ENCODE measurements at places on chromosomes 3 and 15.

GRCh38 chr3:126469479-126469878 lies 6.2 kb downstream of the ZXDC start:
- no peak for DNase-seq

GRCh38 chr3:147369231-147369630 lies 37.1 kb downstream of the ZIC4 start:
- DNase-seq = no peak

DNA sequence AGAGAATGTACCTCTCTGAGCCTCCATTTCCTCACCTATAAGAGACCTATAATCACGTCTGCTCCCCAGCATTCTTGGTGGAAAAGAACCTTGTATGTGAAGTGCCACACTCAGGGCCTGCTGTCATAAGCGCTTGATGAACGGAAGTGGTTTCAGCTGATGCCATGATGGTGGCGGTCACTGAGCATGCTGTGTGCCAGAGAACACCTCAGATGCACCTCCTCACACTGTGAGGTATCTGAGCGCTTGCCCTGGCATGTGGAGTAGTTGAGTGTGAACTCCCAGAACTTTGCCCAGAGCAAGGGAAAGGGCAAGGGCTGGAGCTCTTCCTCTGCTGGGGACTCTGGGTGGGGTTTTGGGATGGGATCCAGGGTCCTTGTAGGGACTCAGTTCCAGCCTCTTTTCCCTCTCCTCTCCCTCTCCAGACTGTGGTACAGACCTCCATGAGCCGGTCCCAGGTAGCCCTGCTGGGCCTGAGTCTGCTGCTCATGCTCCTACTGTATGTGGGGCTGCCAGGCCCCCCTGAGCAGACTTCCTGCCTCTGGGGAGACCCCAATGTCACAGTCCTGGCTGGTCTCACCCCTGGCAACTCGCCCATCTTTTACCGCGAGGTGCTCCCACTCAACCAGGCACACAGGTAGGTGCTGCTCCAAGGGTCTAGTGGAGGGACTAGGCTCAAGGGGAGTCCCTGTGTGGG lies 2.7 kb downstream of the ABHD14A start:
- no peak for DNase-seq

- no peak for DNase-seq
Measured at GRCh38 chr3:50161320-50161719, 6.2 kb downstream of the SEMA3F start.

- DNase-seq = no peak
Measured at GRCh38 chr3:88369337-88369736, 219.6 kb downstream of the C3orf38 start.

DNA sequence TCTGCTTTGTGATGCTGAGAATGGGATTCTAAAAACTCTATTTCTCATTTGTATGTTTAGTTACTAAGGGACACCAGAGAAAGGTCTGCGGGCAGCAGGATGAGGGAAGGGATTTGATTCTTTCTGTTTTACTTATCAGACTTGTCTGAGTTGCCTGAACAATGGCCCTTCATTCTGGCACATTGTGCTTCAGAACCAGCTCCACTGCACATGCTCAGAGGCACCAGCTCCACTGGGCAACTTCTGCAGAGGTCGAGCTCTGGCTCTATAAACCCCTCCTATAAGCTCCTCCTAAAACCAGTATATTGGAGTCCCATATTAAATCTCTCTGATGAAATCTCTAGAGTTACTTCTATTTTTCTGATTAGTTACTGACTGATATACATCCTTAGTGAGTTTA lies 453.2 kb upstream of the CDIN1 start:
- no peak for DNase-seq

DNA sequence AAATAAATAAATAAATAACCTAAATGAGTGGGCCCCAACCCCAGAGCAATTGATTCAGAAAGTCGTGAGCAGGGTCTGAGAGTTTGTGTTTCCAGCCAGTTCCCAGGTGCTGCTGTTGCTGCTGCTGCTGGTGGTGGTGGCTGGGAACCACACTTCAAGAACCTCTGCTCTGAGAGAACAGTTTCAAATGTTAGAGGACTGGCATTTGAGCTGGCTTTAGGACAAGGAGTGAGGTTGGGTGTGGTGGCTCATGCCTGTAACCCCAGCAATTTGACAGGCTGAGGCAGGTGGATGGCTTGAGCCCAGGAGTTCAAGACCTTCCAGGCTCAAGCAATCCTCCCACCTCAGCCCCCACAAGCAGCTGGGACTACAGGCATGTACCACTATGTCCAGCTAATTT lies 123.1 kb upstream of the UBE2E1 start:
- no peak for DNase-seq

GRCh38 chr15:27639595-27639994 lies 459.5 kb downstream of the OCA2 start:
- no peak for DNase-seq

GRCh38 chr3:179603831-179604230 lies 607 bp downstream of the MRPL47 start:
- DNase-seq = no peak

DNA sequence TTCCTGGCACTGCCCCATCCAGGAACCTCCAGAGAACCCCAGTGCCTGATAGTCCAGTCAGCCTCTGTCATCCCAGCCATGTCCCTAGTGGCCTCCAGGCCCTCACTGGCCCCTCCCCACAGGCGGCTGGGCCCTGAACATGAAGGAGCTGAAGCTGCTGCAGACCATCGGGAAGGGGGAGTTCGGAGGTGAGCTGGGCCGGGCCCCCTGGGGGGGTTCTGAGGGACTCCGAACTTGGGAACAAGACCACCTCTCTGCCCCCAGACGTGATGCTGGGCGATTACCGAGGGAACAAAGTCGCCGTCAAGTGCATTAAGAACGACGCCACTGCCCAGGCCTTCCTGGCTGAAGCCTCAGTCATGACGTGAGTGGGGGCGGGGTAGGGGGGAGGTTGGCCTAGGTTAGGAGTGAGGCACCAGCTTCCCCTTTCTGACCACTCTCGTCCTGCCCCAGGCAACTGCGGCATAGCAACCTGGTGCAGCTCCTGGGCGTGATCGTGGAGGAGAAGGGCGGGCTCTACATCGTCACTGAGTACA lies 12.0 kb upstream of the LMAN1L start:
- no peak for DNase-seq

- no peak for DNase-seq
Measured at GRCh38 chr15:55349282-55349681, 30.3 kb downstream of the PIGB start.

DNA sequence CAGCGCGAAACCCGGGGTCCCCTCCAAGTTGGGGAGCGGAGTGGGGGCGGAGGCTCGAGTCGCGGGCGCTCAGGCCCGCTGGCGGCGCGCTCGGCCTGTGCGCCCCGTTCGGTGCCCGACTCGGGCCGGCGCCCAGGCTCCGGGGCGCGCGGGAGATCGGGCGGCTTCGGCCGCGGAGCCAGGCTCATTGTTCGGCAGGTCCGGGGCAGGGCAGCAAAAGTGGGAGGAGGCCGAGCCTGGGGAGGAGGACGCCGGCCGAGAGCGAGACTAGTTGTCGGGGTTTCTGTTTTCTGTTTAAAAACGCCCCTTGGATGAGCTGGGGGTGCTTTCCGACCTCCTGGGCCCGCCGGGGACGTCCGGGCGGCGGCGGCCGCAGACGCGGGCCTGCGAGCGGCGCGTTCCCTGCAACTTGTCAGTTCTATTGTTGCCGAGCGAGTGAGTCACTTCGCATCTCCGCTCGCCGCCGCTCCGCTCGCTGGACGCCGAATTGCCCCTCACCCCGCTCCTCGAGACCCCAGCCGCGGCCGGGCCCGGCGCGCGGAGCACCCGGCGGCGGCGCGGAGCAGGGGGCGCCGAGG lies 676 bp downstream of the TCF12 start:
- peak; percentile 27 for DNase-seq

- DNase-seq = no peak
Measured at GRCh38 chr15:65583701-65584100, 27.2 kb downstream of the INTS14 start.

DNA sequence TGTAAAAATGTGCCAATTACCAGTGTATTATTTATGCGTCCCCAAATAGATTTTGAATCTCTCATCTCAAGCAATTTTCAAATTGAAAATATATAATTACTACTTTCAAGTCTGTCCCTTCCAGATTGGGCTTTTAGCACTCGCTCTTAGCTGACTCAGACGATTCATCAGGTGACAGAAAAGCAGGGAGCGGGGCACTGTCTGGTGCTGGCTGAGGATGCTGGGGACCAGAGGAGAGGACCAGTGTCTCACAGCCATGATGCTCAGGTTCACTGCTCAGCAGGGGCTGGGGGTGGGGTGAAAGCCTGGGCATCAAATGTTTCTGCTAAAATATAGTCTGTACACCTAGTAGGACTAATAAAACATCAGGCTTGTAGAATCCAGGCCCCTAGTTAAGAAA lies 199.9 kb downstream of the GABRG3 start:
- no peak for DNase-seq

GRCh38 chr3:100561459-100562158 lies 47.8 kb upstream of the ADGRG7 start:
- DNase-seq = no peak

DNA sequence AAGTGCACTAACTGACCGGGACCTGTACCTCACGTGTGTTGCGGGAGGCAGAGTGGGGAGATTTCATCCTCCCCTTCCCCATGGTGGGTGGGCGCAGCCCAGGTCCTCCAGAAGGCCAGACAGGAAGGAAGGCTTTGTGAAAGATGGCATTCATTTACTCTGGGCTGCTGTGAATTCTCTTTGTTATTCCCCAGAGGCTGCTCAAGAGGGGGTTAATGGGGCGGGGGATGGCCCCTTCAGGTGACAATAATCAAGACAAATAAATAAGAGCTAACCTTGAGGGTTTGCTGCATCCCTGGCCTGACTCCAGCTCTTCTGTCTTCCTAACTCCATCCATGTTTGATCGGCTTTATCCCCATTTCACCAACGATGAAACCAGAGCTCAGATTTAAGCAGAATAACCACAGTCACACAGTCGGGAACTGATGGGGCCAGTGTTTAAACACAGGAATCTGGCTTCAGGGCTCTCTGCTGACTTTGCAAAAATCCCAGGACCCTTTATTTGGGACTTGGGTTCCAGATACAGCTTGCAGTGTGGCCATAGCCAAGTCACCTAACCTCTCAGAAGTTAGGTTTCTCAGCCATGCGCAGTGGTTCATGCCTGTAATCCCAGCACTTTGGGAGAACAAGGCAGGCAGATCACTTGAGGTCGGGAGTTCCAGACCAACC lies 16.5 kb downstream of the PIF1 start:
- no peak for DNase-seq

DNA sequence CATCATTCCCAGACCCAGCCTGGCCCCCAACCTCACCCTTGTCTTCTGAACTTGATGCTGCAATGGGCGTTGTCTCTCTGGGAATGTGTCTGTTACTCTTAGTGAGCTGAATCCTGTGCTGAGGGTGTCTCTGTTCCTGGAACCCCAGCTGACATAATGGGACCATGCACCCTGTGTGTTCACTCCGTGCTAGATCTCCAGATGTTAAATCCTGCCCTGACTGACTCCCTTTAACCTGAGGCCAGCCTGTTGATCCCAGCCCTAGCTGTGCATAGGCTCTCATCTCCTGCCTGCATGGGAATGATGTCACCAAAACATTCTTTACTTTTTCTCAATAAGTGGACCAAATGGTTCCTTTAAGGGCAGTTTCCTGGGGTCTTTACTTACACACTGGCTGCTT lies 48.0 kb upstream of the UMPS start:
- no peak for DNase-seq

- no peak for DNase-seq
Measured at GRCh38 chr3:187450431-187451190, 82.4 kb downstream of the RTP4 start.

GRCh38 chr15:68494573-68495110 lies 62.7 kb upstream of the ITGA11 start:
- no peak for DNase-seq

- DNase-seq = peak; percentile 51
Measured at GRCh38 chr3:14124223-14124614, 451 bp downstream of the CHCHD4 start.

DNA sequence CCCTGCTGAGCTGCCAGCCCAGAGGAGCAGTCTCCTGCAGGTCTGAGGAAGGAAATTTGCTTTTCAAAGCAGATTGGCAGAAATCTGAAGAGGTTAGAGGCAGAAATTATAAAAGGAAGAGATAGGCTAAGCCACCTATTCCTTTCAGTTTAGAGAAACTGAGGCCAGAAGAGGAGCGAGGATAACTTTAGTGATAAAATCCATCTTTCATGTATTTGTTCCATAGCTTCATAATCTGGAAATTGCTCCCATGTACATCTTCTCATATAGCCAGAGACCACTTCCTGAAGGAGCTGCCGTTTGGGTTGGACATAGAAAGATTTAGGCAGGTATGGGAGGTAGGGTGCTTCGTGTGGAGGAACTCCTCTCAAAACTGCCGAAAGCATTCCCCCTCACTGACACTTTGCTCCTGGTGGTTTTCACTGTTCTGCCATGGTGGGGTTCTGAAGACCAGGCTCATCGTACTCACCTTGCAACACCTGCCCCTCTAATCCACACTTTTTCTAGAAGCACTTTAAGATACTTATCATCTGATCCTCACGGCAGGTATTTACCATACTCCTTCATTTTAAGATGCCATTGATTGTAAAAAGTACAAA lies 670 bp upstream of the ACAP2 start:
- no peak for DNase-seq

DNA sequence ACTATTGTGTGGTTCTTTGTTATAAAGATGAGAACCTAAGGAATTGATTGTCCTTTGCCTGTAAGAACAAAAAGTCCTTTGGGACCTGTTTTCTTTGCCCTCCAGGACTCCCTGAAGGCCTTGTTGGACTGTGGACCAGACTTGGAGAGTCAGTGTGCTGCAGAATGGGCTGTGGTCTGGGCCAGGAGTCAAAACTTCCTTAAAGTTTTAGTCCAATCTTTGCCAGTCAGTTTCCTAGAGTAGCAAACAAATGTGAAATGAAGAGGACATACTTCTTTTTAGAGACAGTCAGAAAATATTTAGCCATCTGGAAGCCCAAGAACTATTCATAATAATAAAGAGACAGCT lies 45.4 kb downstream of the PDE8A start:
- DNase-seq = no peak

- no peak for DNase-seq
Measured at GRCh38 chr3:127781411-127782001, 40.8 kb downstream of the MGLL start.

DNA sequence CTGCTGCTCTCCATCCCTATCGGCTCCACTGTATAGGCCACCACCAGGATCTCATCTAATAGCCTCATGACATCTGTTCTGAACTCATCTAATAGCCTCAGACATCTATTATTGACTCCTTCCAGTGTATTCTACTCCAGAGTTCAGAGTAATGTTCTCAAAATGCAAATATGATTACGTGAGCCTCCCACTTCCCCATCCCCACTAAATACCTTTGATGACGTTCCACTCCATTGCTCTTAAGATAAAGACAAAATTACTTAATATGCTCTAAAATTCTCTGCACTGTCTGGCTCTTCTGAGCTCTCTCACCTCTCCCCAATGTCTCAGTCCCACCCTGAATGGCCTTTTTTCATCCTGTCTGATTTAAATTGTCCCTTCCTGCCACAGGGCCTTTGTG lies 94.7 kb downstream of the SAMMSON start:
- no peak for DNase-seq

- DNase-seq = no peak
Measured at GRCh38 chr3:191301782-191302411, 27.3 kb upstream of the CCDC50 start.

- no peak for DNase-seq
Measured at GRCh38 chr3:41202075-41202833, 2.9 kb downstream of the CTNNB1 start.

- DNase-seq = no peak
Measured at GRCh38 chr3:72042397-72043203, 257.7 kb upstream of the PROK2 start.

Data from SHP77 (cell line).